Neuronal stem cell (in vitro differentiated cells): ENCODE measurements at places on chromosomes 3 and 15.

DNA sequence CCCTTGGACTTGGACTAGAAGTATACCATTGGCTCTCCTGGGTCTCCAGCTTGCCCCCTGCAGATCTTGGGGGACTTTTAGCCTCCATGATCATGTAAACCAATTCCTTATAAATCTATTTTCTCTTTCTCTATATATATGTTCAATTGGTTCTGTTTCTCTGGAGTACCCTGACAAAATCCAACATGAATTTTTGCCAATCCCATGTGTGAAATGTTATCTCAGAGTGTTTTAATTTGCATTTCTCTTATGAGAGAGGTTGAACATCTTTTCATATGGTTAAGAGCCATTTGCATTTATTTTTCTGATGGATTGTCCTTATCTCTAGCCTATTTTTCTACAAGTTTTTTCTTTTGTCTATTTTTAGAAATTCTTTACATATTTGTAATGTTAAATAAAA is 131.7 kb upstream of the NEO1 start:
- no peak for DNase-seq

GRCh38 chr15:23403550-23403949 is 43.5 kb downstream of the GOLGA6L2 start:
- no peak for DNase-seq

- no peak for DNase-seq
Measured at GRCh38 chr15:48578965-48579364, 66.5 kb downstream of the FBN1 start.

DNA sequence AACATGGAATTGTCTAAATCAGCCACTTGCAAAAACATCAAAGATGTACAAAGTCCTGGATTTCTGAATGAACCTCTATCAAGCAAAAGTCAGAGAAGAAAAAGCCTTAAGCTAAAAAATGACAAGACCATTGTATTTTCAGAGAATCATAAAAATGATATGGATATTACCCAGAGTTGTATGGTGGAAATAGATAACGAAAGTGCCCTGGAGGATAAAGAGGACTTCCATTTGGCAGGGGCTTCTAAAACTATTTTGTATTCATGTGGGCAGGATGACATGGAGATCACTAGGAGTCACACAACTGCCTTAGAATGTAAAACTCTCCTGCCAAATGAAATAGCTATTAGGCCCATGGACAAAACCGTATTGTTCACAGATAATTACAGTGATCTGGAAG is 29.3 kb downstream of the KNL1 start:
- no peak for DNase-seq

GRCh38 chr3:103134023-103134724 is 699.4 kb downstream of the ZPLD1 start:
- no peak for DNase-seq

DNA sequence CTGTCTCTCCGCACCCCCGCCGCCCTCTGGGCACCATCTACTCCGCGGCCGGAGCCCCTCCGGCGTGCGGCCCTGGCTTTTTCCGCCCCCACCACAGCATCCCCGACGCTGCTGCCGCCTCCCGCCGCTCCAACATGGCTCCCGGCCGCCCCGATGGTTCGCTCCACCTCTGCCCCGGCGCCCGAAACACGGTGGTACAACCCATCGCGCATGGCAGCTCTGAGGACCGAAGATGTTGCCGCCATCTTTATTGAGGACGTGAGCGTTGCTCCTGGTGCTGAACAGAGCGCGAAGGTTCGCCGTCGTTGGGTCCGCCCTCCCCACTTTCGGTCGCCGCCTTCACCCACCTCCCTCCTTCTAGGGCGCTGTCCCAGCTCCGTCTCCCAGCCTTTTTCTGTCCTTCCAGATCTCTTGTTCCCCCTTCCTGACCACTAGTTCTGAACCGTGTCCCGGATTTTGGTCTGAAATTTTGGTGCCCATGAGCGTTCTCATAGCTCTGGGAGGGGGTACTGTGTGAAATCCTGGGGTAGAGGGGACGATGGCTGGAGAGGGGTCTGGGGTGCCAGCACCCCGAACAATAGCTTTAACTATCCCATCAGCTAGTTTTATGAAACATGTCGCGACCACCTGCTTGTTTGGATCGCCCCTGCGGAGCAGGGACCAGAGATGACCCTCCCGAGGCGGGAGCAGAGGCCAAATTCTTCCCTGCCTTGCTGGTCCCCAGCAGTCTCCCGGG is at the start of gene CELSR3:
CELSR3 (minus strand) TSS at position 134 of the 736 bp plus-strand sequence. CDS start 252 bp downstream, outside the sequence.
- peak; percentile 90 for DNase-seq

DNA sequence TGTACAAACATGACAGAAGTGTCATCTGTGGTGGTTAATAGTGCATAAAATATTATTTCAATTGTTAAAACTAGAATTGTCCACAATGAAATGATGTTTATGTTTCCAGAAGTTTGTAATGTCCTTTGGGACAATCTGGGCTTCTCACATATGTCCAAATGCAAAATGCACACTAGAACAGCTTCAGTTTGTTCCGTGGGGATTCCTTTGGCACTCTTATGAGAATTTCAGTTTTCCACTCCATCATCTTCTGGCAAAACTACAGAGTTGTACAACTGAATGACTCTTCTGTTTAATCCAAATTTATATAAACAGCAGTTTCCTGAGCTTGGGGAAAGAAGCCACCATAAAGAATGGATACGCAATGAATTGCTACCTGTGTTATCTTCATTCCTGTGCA is 2.0 kb upstream of the OR5H6 start:
- DNase-seq = no peak

DNA sequence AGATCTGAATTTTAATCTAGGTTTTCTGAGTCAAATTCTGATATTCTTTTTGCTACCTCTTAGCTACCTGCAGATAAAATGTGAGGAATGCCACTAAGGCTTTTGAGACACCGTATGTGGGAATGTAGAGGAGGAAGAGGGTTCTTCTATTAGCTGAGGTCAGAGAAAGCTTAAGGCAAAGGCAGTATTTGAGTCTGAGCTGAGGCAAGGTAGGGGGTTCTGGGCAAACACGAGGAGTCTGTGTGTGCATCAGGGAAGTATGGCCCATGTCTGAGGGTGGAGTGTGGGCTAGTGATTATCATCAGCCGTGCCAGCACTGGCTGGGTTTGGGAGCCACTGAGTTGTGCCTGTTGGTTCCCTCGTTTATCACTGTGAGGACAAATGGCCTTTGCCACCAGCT is 181.1 kb downstream of the SOX2 start:
- no peak for DNase-seq

GRCh38 chr3:75342425-75342824 is 321.7 kb upstream of the FRG2C start:
- no peak for DNase-seq

- no peak for DNase-seq
Measured at GRCh38 chr3:53806182-53807116, 39.8 kb downstream of the CHDH start.

GRCh38 chr3:33124638-33125037 is 10.8 kb downstream of the CRTAP start:
- DNase-seq = no peak

GRCh38 chr3:48681974-48682610 is 3.6 kb downstream of the NCKIPSD start:
- DNase-seq = no peak

DNA sequence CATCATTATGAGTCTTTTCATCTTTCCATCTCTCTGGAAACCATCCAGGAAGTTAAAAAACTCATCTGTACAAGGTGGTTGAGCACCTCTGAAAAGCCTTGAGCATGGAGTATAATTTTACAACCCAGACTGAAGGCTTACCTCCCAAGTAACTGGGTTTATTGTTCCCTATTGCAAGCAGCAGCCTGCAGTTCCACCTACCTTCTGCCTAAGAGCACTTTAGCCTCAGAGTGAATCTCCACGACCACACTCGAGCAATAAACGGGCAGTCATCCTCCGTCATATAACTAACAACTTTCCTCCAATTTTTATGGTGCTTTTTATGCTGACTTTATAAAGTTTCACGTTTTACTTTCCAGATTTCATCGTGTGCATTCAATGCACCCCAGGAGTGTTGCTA is 32.8 kb downstream of the OSBPL10 start:
- DNase-seq = no peak

DNA sequence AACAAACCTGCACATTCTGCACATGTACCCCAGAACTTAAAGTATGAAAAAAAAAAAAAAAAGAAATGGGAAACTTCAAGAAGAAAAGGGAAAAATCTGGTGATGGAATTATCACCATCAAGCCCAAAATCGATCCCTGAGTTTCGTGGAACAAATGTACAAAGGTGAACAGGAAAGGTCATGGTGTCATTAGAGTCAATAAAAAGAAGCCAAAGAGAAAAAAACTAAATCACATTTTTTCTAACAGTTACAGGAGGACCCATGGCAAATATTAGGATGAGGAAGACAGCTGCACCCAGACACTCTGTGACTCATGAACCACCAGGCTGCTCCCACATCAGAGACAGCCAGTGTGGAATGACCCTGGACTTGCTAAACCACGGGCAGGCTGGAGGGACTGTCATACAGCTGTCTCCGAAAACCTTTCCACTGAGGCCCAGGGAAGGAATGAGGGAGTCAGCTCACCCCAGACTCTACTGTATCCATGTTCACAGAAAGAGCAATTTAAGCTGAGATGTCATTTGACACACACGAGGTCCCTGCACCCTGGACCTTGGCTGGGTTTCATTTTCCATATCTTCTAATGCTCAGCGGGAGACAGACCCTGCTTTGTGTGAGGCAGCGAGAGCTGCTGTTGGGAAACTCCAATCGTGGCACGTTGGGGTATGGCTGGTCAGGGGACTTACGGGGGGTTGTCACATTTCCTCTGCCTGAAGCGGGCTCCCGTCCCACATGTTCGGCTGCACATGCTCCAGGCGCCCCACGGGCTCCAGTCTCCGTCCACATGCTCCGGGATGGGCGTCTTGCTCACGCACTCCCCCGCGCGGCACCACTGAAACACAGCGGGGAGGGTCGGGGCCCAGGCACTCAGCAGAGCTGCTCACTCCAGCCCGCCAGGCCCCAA is 210.2 kb downstream of the ADAMTS17 start:
- DNase-seq = no peak

- no peak for DNase-seq
Measured at GRCh38 chr3:71560665-71561064, 22.9 kb downstream of the FOXP1 start.

DNA sequence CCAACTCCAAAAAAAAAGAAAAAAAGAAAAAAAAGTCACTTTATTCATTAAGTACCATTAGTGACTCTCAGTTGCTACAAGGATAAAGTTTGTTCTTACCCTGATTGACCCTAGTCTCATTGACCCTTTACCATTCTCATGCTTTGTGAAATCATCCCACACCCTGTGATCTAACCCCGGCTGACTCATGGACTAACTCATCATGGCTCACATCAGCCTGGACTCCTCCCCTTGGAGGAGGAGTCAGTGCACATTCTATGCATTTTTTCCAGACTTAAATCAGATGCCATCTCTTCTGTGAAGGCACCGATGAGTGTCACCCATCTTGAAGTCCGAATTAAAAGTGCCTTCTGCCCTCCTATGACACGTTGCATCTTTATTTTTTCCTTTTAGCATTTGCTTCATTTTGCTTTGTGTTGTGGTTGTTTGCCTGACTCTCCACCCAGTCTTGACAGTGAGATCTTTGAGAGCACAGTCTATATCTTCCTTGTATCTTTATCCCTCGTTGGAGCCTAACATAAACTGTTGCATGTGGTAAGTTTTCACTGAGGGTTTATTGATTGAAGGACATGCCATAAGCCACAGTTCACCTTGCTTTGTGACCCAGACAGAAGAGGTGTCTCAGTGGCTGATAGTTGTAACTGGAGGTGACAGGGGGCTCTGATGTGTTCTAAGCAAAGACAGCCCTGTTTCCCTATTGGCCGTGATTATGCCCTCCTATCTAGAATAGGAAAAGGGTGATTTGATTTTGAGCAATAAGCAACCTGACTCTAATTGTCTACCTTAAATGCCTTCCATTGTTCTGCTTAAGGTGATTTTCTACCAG is 72.1 kb downstream of the IL1RAP start:
- DNase-seq = peak; percentile 24

DNA sequence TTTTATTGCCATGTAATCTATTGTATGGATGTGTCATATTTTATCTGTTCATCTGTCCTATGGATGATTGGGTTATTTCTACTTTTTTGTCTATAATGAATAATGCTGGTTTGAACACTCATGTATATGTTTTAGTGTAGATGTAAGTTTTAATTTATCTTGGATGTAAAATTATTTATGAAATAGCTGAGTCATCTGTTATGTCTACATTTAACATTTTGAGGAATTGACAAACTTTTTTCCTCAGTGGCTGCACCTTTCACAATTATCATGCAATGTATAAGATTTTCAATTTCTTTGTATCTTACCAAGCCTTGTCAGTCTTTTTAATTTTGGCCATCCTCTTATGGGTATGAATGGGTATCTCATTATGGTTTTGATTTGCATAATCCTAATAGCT is 666.4 kb downstream of the DIPK2A start:
- DNase-seq = no peak

GRCh38 chr3:128983293-128984069 is 10.4 kb downstream of the CFAP92 start:
- DNase-seq = no peak

DNA sequence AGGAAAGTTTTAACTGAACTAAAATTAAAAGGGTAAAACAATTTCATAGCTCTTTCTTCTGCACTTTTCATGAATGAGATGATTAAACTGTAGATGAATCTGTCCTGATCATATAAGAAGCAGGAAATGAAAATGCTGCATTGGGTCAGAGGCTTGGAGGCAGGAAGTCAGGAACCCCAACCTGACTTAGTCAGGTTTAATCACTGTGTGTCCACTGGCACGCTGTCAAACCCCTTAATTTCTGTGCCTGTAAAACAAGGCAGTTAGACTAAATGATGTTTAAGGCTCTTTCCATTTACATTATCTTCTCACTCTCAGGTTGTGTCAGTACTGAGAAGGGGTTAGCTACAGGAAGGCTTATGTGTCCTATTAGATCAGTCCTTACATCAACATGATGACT is 193.3 kb upstream of the TTC14 start:
- no peak for DNase-seq

GRCh38 chr3:42163622-42164244 is 72.6 kb downstream of the TRAK1 start:
- DNase-seq = no peak

- no peak for DNase-seq
Measured at GRCh38 chr15:60555806-60556205, 76.9 kb upstream of the ICE2 start.

DNA sequence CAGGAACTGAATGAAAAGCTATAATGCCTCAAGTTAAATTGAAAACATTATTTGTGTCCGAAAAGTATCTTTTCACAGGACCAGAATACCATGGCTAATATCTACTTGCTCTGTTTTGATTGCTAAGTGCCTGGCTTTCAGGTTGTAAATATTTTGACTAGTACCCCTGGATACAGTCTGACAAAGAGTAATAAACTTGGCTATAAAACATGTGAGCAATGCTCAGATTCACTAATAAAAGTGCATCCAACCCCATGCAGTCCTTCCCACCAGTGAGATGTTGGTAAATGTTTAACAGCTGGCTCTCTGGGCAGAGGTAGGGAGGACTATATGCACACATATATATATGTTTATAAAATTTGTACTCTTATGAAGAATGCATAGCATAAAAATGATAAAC is 281.8 kb upstream of the TGFBR2 start:
- no peak for DNase-seq

GRCh38 chr3:109548192-109548938 is 211.0 kb upstream of the DPPA4 start:
- DNase-seq = no peak

GRCh38 chr15:90049666-90050604 is 48.8 kb downstream of the ZNF710 start:
- no peak for DNase-seq

- DNase-seq = no peak
Measured at GRCh38 chr3:196012941-196013476, 68.9 kb downstream of the TFRC start.

GRCh38 chr3:107989661-107990060 is 101.2 kb downstream of the CD47 start:
- DNase-seq = no peak

GRCh38 chr3:168081171-168081771 is 14.5 kb downstream of the GOLIM4 start:
- no peak for DNase-seq
